ENCODE measurements at places on chromosomes 6 and 20. TPM values are rescaled to one million over a fixed set of nuclear protein-coding genes. Genes with fewer than 3 reads are reported as not detected.
A peak's percentile ranks its signal among the peaks of the same experiment; 100 is the strongest.

GRCh38 chr6:34904990-34905613, 16.0 kb downstream of the ANKS1A start:
- H3K27ac ChIP-seq, result no peak overlapping the region
- no peaks in the 10 kb centered on the region for H3K27me3 ChIP-seq
- no peak for DNase-seq
- H3K4me1 ChIP-seq, result peaks cover 53% of the 10 kb centered on the region
- no peak overlapping the region for H3K4me3 ChIP-seq

DNA sequence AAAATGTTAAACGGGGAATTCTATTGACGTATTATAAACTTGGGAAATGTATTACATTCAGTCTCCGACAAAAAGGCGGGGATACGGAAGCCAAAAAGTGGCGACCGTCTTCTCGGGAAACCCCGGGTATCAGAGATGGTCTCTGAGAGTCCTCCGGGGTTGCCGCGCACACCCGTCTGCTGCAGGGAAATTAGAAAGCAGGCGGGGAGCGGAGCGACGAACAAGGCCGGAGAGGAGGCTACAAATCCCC, 1.5 kb downstream of the SALL4 start:
- no peak overlapping the region for H3K27ac ChIP-seq
- no peak for DNase-seq
- no peaks in the 10 kb centered on the region for H3K36me3 ChIP-seq
- peaks cover 25% of the 10 kb centered on the region for H3K4me1 ChIP-seq
- H3K27me3 ChIP-seq, result peaks cover 95% of the 10 kb centered on the region

GRCh38 chr6:108654465-108655106, 93.9 kb downstream of the FOXO3 start:
- no peaks in the 10 kb centered on the region for H3K27me3 ChIP-seq
- peak overlapping the region; percentile 94 for H3K27ac ChIP-seq
- no peaks in the 10 kb centered on the region for H3K36me3 ChIP-seq
- peaks cover 97% of the 10 kb centered on the region for H3K4me1 ChIP-seq
- peak overlapping the region; percentile 18 for H3K4me3 ChIP-seq
- no peak for DNase-seq

- DNase-seq, result no peak
- no peaks in the 10 kb centered on the region for H3K27me3 ChIP-seq
- no peaks in the 10 kb centered on the region for H3K36me3 ChIP-seq
- no peak overlapping the region for H3K27ac ChIP-seq
Measured at GRCh38 chr6:34929241-34929978, 40.4 kb downstream of the ANKS1A start.

- no peaks in the 10 kb centered on the region for H3K27me3 ChIP-seq
- H3K4me1 ChIP-seq, result no peaks in the 10 kb centered on the region
- no peaks in the 10 kb centered on the region for H3K36me3 ChIP-seq
Measured at GRCh38 chr6:113979937-113980336, 9.0 kb upstream of the HDAC2 start.

GRCh38 chr6:159170999-159171712, 2.0 kb downstream of the FNDC1 start:
- peak overlapping the region; percentile 63 for H3K4me3 ChIP-seq
- no peak overlapping the region for H3K27ac ChIP-seq
- peaks cover 30% of the 10 kb centered on the region for H3K4me1 ChIP-seq
- H3K36me3 ChIP-seq, result no peaks in the 10 kb centered on the region
- H3K27me3 ChIP-seq, result peaks cover 93% of the 10 kb centered on the region
- peak; percentile 33 for DNase-seq

DNA sequence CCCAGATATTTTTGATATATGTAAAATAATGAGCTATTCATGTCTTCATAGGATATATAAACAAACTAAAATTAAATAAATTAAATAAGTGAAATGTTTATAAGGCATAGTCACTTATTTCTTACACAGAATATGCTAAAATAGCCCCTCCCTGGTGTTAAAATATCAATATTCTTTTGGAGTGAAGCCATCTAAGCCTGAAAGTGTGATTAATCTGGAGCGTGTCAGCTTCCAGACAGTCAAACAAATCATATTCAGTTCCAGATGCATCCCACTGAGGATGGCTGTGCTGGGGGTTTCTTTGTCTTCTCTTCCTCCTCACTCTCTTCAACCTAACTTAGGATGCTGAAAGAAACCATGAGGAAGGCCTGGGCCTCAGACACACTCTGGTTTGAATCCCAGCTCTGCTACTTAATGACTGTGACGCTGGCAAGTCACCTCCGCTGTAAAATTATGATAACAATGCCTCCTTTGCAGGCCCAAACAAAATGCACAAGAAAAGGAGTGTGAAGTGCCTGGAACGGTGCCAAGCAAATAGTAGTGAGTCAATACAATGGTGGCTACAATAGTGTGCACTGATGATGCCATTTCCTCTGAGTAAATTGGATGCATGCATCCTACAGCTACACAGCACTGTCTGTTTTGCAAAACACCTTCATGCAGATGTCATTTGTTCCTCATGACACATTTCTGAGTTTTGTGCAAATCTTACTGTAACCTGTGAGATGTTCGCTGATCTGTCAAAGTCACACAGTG, 161.4 kb downstream of the FOXC1 start:
- H3K4me1 ChIP-seq, result peaks cover 21% of the 10 kb centered on the region
- no peak overlapping the region for H3K27ac ChIP-seq
- no peaks in the 10 kb centered on the region for H3K27me3 ChIP-seq
- DNase-seq, result no peak

DNA sequence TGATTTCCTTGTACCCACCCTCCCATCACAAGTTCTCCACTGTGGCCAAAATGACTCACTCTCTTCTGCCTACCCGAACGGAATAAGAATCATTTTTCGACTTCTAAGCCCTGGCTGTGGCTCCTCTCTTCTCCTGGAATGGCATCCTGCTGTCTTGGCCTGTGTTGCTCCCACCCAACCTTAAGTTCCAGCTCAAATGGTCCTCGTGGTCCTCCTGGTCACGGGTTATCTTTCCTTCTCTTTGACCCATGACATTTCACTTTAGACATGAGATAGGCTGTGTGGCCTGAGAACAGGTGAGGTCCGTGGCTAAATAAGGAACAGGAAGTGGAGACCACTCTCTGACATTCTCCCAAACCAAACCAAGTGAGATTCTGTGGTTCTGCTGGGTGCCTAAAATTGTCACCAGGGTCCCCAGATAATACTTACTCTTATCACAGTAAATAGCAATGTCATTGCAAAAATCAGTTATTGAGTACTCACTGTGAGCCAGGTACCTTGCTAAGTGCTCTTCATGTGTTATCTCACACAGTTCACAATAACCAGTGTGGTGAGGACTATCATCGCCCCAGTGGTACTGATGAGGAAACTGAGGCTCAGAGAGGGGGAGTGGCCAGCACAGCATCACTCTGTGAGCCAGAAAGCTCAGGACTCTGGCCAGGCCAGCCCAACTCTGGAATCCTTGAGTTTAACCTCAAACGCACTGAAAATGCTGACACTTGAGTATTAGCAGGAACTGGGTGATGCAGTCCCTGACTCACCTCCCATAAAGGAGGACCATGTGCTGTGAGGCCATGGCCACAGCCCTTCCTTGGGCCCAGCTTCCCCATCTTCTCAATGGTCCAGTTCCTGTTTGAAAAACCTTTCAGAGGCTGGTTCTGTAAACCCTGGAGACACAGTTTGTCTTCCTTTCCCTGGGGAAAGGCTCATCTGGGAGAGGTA, 74.8 kb upstream of the SIRPA start:
- peaks cover 35% of the 10 kb centered on the region for H3K4me1 ChIP-seq
- H3K27me3 ChIP-seq, result peaks cover 4% of the 10 kb centered on the region

DNA sequence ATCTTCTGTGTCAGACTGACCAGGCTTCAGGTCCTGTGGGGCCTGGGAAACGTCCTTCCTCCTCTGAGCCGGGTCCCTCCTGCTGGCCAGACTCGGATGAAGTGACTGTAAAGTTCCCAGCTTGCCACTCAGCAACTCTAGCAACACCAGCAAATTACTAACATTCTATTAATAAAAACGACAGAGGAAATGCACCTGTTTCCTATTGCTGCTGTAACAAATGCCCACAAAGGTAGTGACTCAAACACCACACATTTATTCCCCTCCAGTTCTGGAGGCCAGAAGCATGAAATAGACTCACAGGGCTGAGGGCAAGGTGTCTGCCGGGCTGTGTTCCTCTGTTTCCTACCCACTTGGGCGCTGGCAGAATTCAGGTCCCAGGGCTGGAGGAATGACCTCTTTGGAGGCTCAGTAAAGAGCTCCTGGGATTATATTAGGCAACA, 48.8 kb downstream of the CTCFL start:
- DNase-seq, result no peak
- no peak overlapping the region for H3K4me3 ChIP-seq
- no peak overlapping the region for H3K27ac ChIP-seq

- no peaks in the 10 kb centered on the region for H3K36me3 ChIP-seq
- no peak overlapping the region for H3K4me3 ChIP-seq
- peaks cover 11% of the 10 kb centered on the region for H3K4me1 ChIP-seq
Measured at GRCh38 chr6:131982740-131983259, 31.6 kb upstream of the CCN2 start.

GRCh38 chr20:38337561-38338140, 8.6 kb upstream of the LBP start:
- peaks cover 47% of the 10 kb centered on the region for H3K27me3 ChIP-seq
- DNase-seq, result no peak
- H3K36me3 ChIP-seq, result no peaks in the 10 kb centered on the region

DNA sequence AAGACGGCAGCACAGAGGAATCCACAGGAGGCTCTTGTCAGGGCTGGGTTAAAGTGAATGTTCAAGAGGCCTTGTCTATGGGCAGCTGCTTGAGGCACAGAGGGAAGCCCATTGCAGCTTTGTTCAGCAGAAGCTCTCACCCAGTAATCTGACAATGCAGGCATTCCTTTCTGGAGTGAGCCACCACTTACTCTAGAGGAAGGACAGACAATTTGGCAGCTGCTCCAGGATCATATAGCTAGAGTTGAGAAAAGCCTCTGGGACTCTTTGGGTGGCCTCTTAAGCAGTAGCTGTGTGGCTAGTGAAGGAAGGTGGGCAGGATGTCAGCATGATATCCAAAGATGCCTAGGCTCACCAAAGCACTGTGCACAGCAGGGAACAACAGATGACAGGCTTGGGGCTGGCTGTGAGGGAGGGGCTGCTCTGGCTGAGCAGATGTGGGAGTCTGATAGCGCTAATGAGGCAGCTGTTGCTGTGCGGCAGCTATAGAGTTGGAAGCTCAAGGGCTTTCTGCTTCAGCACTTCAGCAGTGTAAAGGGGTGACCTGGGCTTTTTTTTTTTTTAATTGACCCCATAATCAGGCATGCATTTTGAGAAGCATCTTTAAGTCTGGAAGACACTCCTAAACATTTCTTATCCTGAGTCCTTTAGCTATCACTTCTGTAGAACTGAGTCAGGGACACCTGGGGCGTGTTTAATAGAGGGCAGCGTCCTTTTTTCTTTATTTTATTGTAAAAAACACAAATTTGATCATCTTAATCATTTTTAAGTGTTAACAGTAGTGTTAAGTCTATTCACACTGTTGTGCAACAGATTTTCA, 27.2 kb downstream of the CMTR1 start:
- no peak for DNase-seq
- no peaks in the 10 kb centered on the region for H3K27me3 ChIP-seq
- peaks cover 90% of the 10 kb centered on the region for H3K36me3 ChIP-seq
- H3K4me1 ChIP-seq, result peaks cover 8% of the 10 kb centered on the region

- DNase-seq, result no peak
- H3K27ac ChIP-seq, result no peak overlapping the region
- H3K36me3 ChIP-seq, result no peaks in the 10 kb centered on the region
- no peak overlapping the region for H3K4me3 ChIP-seq
- H3K4me1 ChIP-seq, result no peaks in the 10 kb centered on the region
Measured at GRCh38 chr6:39214846-39215639, 14.2 kb downstream of the KCNK5 start.

GRCh38 chr6:10382322-10382721, 32.6 kb downstream of the TFAP2A start:
- no peak overlapping the region for H3K27ac ChIP-seq
- no peak for DNase-seq
- H3K4me3 ChIP-seq, result no peak overlapping the region
- no peaks in the 10 kb centered on the region for H3K36me3 ChIP-seq

GRCh38 chr6:69238067-69238466, 558.7 kb downstream of the LMBRD1 start:
- H3K27ac ChIP-seq, result no peak overlapping the region
- H3K4me3 ChIP-seq, result no peak overlapping the region
- no peaks in the 10 kb centered on the region for H3K36me3 ChIP-seq
- no peak for DNase-seq
- H3K27me3 ChIP-seq, result no peaks in the 10 kb centered on the region

BANF2 gene
- total RNA-seq, result not detected

CNR1 gene
- total RNA-seq, result 0.66 TPM

COL11A2 gene
- 1.3 TPM for total RNA-seq

FAM217A gene
- total RNA-seq, result not detected

OTOR gene
- not detected for total RNA-seq

MOG gene
- 14.7 TPM for total RNA-seq

DPPA5 gene
- not detected for total RNA-seq

PLCB4 gene
- 30.5 TPM for total RNA-seq

PPP1R14C gene
- 116 TPM for total RNA-seq

Measured in left ventricle myocardium inferior (tissue), 1 donor.